ENCODE measurements at places on chromosomes 1 and 21.

- DNase-seq: no peak
Observed at GRCh38 chr1:9201401-9202239, 33.0 kb upstream of the H6PD start.

DNA sequence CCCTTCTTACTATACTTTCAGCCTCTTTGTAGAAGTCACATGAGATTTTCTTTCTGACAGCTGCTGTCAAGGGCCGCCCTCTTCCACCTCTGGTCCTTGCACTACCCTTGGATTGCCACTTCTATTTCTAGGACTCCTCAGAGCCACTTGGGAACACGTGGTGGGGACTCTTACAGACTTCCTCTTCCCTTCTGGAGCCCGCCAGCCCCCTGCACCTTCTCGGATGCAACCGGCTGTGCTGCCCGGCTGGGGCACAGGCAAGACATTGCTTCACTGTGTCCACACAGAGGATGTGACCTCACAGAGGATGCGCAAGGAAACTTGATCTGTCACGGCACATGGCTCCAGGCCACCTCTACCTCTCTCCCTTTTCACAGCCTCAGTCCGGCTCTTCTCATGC lies 2.4 kb upstream of the IKBKE start:
- DNase-seq: no peak

DNA sequence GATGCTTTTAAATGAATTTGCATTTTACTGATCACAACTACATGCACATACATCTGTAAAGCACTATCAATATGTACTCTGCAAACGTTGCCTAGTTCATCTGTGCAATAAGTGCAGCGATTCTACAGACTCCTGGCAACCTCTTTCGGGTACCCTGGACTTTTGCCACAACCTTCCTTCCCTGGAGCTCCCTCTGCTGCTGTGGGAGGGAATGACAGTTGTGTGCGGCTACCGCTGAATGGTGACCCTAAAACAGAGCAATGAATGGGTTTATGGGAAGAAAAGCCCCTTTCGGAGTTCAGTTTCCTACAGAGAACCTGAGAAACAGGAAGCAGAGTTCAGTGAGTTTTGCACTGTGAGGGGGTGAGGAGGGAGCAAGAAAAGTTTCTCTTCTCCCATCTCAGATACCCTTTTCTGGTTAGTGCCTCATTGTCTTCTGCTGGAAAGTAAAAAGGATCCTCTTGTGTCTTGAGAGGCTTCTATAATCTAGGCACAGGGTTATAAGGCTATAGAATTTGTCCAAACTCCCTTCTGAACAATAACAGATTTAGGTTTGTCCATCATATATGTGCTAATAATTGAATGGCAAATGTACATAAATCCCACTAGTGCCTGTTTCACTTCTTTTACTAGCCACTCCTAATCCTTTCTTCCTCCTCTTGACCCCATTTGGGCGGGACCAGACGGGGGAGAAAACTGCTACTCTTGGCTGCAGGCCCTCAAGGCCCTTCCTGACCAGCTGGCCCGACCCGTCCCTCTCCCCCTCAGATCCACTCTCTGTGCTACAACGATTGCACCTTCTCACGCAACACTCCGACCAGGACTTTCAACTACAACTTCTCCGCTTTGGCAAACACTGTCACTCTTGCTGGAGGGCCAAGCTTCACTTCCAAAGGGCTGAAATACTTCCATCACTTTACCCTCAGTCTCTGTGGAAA lies 19.8 kb upstream of the SARS1 start:
- no peak for DNase-seq

DNA sequence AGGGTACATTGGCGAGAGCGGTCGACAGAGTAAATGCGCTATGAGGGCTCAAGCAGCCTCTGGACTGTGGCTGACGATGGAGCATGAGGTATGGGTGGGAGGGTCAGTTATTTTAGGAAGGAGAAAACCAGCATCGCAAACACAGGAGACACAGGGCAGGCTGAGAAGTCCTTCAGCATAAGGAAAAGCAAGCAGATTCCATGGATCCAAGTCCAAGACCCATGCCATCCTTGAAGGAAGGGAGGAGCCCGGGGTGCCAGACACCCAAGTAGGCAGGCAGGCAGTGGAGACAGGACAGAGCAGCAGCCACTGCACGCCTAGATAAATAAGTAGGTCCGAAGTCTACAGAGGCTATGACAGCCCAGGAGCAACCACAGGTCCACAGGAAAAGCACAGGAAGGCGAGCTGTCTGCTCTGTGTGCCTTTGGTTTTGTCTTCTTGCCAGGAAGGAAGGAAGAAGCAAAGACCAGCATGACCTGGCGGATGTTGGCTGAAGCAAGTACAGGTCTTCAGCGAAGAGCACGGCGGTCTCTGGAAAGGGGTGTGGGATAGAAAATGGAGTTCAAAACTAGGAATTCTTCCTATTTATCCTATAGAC lies 76.4 kb upstream of the SLC45A1 start:
- DNase-seq: no peak

GRCh38 chr1:203791498-203791897 lies 3.9 kb upstream of the ZBED6 start:
- no peak for DNase-seq

DNA sequence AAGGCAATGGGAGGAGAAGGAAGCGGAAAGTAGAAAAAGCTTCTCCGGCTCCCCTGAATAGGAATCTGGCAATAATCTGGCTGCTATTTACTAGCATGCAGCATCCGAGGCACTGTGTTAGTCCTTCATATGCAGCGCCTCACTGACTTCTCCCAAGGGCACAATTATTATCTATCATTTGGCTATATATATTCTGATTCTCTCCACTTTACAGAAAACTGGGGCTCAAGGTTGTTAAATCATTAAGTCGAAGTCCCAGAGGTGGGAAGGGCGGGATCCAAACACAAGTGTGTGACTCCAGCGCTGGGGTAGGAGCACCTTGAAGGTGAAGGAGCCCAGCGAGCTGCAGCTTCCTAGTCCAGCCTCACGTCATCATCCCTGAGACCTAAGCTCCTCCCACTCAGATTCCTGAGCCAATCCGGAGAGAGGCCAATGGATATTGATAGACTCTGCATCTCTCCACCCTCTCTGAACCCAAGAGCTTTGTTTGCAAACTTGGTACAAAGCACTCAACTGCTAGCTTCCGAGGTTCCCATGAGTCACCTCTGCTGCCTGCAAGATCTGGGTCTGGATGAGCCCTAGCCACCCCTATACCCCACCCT lies 16.6 kb upstream of the EYA3 start:
- DNase-seq: no peak

- no peak for DNase-seq
Observed at GRCh38 chr1:20421441-20421840, 64.6 kb downstream of the CAMK2N1 start.

- DNase-seq: no peak
Observed at GRCh38 chr1:208643005-208643597, 398.9 kb upstream of the PLXNA2 start.

DNA sequence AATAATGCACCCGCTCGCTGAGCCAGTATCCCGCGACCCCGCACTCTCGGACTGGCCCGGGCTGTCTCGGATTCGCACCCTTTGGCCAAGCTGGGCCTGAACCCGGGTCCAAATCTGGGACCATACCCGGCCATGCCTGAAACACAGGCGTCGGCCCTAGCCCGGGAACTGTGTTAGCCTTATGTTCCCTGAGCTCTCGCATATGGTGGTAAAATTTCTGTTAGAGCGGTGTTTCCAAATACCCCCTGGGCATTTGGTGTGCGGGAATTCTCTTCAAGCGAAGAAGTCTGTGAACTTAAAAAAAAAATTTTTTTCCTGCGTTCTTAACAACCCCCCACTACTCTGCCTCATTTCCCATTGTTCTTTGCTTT lies 3.1 kb downstream of the RNF220 start:
- no peak for DNase-seq

DNA sequence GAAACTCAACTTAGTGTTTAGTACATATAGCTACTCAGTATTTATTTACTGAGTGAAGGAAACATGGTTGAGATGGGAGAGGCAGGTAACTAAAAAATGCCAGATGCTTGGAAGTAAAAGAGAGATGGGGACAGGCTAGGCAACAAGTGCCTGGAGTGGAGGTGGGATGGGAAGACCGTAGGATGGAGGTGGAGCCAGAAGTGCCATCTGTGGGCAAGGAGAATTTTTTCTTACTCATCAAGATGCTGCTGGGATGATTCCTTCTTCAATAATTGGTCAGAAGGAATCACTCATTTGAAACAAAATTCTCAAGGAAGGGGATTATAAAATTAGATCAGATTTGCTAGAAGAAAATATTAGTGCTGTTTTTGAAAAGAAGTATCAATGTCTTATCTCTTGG lies 72.9 kb downstream of the IFI44 start:
- no peak for DNase-seq

DNA sequence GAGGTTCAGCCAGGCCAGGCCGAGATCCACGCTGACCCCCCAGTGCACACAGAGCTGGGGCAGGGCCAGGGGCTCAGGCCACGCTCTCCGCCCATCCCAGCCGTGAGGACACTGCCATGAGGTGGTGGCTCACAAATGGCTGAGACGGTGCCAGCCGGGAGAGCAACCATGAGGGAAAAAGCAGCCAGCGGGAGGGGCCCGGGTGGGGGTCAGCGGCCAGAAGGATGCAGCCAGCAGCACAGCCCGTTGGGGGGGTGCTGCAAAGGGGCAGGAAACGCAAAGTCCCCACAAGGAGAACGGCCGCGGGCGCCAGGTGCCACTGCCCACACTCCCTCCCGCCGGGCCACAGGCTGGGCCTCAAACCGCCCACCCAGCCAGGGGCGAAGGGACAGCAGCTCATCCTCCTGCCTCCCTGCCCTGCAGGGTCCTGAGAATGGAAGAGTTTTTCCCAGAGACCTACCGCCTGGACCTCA lies 8.3 kb downstream of the TTLL10 start:
- DNase-seq: no peak

GRCh38 chr1:246893191-246893939 lies 38.4 kb downstream of the AHCTF1 start:
- no peak for DNase-seq

DNA sequence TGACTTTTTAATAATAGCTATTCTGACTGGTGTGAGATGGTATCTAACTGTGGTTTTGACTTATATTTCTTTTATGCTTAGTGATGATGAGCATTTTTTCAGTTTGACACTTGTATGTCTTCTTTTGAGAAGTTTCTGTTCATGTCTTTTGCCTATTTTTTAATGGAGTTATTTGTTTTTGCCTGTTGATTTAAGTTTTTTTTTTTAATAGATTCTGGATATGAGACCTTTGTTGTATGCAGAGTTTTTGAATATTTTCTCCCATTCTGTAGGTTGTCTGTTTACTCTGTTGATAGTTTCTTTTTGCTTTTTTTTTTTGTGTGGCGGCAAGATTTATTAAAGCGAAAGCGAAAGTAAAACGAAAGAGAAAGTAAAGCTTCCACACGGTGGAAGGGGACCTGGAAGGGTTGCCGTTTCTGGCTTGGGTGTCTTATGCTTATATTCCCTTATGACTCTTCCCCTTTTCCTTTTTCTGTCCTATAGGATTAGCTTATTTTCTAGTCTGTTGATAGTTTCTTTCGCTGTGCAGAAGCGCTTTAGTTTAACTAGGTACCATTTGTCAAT lies 67.6 kb downstream of the TBX19 start:
- no peak for DNase-seq

DNA sequence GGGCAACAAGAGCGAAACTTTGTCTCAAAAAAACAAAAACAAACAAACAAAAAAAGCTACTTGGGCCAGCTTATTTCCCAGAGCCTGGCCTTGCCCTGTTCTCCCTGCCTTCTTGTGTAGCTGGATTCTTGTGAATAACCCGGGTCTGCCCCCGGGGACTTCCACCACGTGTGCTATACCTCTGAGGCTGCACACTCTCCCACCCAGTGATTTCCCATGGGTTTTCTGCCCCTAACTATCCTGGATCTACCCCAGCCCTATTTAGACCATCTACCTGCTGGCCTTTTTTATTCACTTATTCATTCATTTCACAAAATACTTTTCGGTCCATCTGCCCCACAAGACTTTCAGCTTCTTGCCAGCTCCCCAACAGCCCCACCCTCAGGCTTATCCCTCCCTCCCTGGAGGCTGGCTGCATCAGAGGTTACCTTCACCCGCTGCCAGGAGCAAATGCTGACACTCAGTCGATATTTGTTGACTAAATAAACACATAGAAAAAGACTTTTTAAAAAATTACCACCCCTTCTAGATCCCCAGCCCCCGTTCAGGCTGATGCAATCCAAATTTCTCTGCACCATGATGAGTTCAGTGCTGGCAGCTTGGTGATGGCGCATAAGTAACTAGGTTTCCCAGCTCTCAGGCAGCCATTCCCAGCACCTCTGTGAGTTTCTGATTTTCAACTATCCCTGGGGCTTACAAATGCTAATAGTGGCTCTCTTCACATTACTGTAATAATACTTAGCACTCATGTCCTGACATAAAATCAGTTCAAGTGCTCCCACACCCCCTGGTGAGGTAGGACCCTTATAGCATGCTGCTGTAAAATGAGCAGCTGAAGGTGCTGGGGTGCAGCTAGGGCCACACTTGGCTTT lies 30.7 kb upstream of the TARBP1 start:
- DNase-seq: no peak

DNA sequence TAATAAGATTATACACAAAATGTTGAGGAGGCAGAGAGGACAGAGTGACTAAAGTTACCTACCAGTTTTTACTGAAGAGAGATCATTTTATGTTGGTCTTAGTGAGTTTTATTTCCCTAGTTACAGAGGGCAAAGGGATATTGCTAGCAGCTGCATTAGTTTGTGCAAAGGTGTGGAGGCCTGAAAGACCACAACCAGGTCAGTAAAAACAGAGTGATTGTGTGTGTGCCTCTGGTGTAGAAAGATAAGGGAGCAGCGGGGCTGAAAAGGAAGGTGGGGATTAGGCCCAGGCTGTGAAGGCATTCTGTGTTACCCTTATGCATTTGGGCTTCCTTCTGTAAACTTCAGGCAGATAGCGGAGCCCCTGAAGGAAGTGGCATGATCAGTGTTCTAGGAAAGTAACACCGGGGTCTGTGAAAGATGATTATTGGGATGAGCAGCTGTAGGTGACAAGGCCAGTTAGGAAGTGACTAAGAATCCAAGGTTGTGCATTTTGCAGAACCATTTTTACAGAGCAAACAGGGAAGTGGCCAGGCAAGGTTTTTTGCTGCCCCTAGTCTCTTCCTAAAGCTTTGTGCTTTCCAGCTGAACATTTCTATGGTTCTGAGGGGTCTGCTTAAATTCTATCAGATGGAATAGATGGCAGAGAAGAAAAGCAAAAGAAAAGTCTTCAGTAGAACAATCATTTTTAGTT lies 3.7 kb downstream of the GADD45A start:
- no peak for DNase-seq

DNA sequence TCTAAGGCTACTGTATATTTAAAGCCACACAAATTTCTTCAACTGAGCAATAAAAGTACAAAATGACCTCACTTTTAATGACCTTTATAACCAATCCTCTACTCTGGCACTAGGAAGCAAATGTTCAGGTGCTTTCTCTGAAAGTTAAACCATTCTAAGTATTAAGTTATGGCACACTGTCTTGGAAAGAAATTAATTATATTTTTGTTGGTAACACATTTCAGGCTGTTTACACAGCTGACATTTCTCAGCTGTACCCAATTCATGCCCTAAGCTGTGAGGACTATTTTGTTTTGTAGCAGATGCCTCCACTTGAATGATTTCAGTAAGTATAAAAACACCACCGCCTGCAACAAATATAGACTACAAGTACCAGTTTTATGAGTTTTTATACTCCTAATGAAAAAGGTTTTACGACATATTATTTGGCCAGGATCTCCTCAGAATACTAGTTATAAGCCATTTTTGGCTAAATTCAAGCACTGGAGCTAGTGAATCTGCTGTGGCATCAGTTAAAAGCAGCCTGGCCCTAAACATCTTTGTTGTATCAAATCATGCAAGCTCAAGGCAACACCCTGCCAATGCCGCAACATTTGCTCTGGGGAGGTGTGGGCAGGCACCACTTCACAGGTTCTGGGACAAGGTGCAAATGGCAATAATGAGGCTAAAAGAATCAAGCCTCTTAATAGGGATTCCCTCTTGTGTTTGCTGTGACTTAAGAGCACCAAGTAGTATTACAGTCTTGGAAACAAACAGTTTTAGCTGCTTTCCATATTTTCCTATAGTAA lies 228.4 kb upstream of the DMRTA2 start:
- DNase-seq: no peak

Data from stimulated activated CD8-positive, alpha-beta memory T cell treated with anti-CD3 and anti-CD28 coated beads, Interleukin-2, amount 100 ng/mL, for 1 hour (primary cell).